ENCODE measurements at places on chromosomes 1 and 21. TPM values are rescaled to one million over a fixed set of nuclear protein-coding genes. Genes with fewer than 3 reads are reported as not detected.

Gene CELA2B
- total RNA-seq, result not detected

Gene CFAP126
- not detected for total RNA-seq

GRCh38 chr1:208183977-208184911, 59.9 kb downstream of the PLXNA2 start:
- DNase-seq, result peak; percentile 88

GRCh38 chr1:84692391-84692790, 2.1 kb upstream of the SSX2IP start:
- no peak for DNase-seq

Measured in G401 (cell line).